Vagina (tissue), 2 donors: ENCODE measurements at places on chromosomes 4 and X.

DNA sequence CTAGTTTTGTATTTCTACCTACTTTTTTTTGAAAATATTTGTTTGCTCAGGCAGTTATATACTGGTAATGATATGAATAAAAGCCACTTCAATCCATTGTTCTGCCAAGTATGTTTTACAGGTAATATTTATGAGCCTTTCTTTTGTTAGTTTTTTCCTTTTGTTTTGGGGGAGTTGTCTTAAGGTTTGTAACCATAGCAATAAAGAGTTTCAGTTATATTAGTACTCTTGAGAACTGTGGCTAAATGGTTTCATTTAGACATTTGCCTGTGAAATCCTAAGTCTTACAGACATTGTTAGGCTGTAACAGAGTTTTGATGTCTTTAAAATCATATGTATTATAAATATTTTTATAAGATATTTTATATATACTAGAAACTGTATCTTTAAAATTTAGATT is 150.1 kb downstream of the DIPK2B start:
- no peak for DNase-seq

DNA sequence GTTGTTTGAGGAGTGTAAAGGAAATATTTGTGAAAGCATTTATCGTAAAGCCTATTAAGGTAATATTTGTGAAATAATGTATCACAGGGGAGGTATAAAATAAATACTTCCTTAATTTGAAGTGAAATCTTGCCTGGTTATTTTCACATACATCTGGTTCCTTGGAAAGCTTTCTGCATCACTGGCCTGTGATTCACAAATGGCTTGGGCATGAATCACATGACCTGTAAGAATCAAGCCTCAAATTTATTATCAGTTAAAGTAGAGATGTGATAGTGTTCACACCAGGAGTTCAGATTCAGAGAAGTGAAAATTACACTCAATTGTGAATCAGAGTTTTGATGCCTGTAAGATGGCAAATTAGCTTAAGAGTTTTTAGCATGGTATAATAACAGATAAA is 1911.4 kb downstream of the STIM2 start:
- DNase-seq: no peak

DNA sequence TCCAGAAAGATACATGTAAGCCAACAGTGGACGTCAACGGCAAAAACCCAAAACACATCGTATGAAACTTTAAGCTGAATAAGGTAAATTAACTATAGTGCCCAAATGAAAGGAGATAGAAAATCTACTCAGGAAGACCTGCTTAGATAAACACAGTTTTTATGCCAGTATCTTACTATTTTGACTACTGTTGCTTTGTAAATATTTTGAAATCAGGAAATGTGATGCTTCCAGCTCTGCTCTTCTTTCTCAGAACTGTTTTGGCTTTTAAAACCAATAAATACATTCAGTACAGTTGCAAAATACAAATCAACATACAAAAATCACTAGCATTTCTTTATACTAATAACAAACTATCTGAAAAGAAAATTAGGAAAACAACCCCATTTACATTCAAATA is 83.8 kb downstream of the SMARCA5 start:
- no peak for DNase-seq

DNA sequence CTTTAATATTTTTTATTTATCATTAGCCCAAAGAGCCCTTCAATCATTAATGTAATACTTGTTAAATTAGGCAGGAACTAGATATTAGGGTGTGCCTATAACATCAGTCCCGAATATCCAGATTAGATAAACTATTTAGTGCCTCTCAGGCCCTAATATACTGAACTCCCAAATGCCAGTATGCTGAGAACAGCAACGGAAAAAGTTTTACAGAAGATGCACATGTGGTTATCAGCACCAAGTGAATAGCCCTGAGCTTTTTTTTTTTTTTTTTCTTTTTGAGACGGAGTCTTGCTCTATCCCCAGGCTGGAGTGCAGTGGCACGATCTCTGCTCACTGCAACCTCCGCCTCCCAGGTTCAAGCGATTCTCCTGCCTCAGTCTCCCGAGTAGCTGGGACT is 13.0 kb upstream of the ELF2 start:
- no peak for DNase-seq

- no peak for DNase-seq
Observed at GRCh38 chr4:165709516-165709915, 163.5 kb upstream of the TLL1 start.

GRCh38 chr4:185991770-185992169 is 77.2 kb upstream of the TLR3 start:
- no peak for DNase-seq

- DNase-seq: no peak
Observed at GRCh38 chrX:12978205-12979025, 3.5 kb downstream of the TMSB4X start.

DNA sequence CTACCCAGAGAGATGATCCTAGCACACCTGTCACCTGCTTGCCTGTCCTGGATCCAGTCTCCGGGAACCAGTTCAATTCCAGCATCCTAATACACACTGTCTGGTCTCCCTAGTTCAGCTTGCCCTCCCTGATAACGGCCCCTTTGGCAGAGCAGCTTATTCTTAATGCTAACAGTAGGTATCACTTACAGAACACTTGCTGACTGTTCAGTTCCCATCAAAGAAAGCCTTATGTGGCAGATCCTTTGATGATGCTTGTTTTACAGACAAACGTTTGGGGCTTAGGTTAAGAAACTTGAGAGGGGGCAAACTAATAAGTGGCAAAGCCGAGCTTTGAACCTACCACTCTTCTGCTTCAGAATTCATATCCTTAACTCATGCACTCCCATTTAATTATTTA is 890 bp downstream of the RASSF6 start:
- DNase-seq: no peak

GRCh38 chr4:156545003-156545785 is 426.4 kb downstream of the PDGFC start:
- no peak for DNase-seq

- DNase-seq: no peak
Observed at GRCh38 chr4:74758551-74759145, 35.7 kb downstream of the BTC start.

DNA sequence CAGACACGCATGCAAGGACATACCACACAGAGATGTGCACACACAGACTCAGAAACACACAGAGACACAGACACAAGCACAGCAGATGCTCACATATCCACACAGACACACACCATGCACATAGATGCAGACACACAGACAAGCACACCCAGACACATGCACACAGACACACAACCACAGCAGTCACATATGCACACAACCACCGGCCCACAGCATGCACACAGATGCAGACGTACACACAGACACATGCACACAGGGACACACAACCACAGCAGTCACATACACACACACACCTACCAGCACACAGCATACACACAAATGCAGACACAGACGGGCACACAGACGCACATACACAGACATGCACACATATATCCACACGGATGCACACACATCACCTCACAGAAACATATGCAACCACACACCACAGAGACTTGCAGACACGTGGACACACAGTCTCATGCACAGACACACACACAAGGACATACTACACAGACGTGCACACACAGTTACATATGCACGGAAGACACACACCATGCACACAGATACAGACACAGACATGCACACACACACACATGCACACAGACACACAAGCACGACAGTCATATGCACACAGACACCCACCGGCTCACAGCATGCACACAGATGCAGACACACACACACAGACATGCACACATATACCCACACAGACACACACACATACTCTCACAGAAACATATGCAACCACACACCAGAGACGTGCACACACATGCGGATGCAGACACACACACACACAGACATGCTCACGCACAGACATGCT is 25.2 kb upstream of the SLC25A6 start:
- DNase-seq: no peak

DNA sequence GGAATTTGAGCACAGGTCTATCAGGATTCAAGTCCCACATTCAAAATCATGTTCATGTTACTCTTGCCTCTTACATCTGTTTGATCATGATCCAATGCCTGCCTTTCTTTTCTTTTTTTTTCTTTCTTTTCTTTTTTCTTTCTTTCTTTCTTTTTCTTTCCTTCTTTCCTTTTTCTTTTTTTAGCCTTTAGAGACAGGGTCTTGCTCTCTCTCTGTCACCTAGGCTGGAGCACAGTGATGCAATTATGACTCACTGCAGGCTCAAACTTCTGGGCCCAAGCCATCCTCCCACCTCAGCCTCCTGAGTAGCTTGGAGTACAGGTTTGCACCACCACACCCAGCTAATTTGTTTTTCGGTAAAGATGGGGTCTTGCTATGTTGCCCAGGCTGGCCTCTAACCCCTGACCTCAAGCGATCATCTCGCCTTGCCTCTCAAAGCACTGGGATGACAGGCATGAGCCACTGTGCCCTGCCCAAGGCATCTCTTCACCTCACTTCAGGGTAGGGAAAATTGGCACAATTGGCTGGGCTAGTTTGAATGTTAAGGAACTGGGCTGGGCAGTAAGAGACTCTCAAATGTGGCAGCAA is 359.2 kb downstream of the FBXW7 start:
- no peak for DNase-seq

DNA sequence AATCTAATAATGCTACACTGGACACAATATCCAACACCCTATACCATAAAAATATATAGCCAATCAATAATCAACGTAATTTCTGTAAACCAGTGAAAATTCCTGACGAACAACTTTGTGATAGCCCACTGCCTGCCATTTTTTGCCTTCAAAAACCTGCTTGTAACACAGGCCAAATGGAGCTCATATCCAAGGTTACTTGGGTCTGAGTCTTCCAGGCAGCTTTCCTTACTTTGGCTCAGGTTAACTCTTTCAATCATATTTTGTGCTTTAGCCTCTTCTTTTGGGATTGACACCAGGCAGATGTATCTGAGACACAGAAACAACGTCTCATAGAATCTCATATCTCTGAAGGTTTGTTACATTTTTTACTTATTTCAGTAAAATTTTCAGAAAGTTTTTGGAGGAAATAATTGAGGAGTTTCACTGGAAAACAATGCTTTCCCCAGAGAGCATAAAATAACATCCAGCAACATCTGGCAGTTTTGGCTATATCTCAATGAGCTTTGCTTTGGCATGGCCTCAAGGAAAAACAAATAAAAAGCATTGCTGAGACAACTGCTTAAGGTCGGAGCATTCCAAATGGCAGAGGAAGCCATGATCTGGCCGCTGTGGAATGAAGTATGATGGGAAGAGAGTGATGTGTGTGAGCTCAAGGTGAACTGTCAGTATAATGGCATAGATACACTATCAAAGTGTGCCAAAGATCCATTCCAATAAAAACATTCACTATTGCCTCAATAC is 162.9 kb upstream of the SPIN4 start:
- DNase-seq: no peak

DNA sequence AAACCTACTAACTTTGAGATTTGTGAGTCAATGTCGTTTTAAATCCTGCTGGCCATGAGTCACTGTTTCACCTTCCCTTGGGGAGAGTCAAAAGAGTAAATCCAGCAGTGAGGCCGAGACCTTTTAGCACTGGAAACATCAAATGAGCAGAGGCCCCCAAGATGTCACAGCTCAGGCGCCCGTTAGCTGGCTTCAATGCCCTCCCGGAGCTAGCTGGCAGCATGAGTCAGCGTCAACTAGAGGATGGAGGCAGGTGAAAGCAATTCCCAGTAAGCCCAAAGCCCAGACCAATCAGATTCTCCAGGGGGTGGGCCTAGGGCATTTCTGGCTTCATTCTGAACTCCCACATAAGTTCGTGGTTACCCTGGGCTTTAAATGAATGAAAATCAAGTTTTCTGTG is 170.9 kb downstream of the CLCN4 start:
- DNase-seq: no peak

DNA sequence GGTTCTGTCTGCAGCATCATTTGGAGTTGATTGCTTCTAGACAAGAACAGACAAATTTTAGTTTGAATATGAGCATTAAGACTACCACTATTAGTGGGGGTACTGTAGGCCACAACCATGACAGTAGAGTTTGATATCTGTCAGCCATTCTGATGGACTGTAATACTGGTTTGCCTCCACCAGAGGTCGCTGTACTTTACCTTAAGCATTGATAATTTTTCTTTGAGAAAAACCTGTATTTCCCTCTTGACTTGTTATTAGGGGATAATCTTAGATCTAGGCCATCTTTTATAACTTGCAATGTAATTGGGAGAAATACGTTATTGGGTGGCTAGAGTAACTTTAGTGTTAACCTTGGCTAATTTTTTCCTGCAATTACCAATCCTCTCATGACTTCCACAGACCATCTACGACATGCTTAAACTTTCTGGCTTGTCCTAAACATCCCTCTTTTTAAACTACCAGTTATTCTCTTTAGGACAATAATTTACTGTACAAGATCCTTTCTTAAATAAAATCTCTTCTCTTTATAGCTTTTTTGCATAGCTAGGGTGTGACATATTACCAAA is 562.4 kb downstream of the MAGEB5 start:
- no peak for DNase-seq

GRCh38 chr4:129966175-129966574 is 870.2 kb downstream of the C4orf33 start:
- no peak for DNase-seq

GRCh38 chrX:154373340-154374306 is 811 bp downstream of the FLNA start:
- DNase-seq: no peak

DNA sequence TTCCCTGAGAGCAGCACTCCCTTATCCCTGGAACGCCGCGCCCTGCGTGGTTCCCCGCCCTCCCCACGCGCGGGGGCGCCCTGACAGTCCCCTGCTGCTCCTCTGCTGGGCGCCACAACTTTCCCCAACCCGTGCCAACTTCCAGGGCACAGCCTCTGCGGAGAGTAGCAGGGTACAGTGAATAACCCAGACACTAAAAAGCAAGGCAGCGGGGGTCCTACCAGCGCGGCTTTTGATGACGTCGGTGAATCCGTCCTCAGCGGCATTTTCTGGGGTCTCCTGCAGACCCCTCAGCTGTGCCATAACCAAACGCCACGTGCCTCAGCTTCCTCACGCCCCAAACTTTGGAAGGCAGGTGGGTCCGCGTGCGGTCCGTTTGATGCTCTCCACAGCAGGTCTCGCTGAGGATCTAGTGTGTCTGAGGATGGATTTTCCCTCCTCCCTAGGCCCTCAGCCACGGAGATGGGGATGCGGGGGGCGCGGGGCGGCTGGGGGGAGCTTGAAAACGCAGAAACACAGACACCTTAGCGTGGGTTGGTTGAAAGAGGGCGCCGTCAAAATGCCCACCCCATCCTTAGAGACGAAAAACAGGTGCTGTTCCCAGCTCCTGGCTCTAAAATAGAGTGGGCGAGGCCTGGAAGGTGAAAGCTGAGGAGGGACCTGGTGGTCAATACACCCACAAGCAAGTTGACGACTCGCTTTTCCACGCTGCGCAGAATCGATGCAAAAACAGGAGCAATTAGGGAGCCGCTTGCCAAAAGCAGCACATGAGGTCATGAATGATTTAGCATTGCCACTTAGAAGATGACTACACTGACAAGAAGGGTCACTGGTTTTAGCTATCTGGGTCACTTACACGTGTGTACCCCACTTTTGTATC is 405.6 kb downstream of the FAM47A start:
- DNase-seq: no peak
